ENCODE measurements at places on chromosomes 7 and 10. TPM values are rescaled to one million over a fixed set of nuclear protein-coding genes. Genes with fewer than 3 reads are reported as not detected.
A peak's percentile ranks its signal among the peaks of the same experiment; 100 is the strongest.

The HDAC9 gene
- 5.2 TPM for total RNA-seq

The CFAP43 gene
- total RNA-seq, result 0.07 TPM

The OPN1SW gene
- total RNA-seq, result not detected

The PLEKHS1 gene
- total RNA-seq, result not detected

The CYP2C18 gene
- not detected for total RNA-seq

GRCh38 chr10:88374392-88375175, 208.5 kb downstream of the RNLS start:
- no peak overlapping the region for H3K4me3 ChIP-seq
- H3K36me3 ChIP-seq, result no peaks in the 10 kb centered on the region
- no peaks in the 10 kb centered on the region for H3K4me1 ChIP-seq
- DNase-seq, result no peak
- no peaks in the 10 kb centered on the region for H3K27me3 ChIP-seq

DNA sequence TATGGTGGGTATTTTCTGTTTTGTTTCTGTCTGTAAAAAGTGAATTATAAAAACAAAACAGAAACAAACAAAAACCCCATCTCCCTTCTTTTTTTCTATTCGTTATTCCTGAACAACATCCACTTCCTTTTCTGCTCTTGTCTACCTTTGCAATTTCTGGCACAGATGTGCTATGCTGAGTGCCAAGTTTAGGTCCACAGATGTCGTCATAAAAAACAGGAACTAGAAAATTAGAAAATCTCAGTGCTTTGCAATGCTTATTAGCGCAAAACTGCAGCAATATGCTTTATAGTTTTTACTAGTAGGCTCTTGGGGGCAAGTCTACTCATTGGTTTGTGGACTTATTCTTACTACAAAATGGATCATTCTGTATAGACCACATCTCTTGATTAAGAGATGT, 94.2 kb upstream of the PRKCQ start:
- H3K4me3 ChIP-seq, result no peak overlapping the region
- peak; percentile 52 for DNase-seq
- no peaks in the 10 kb centered on the region for H3K27me3 ChIP-seq
- peaks cover 7% of the 10 kb centered on the region for H3K4me1 ChIP-seq
- no peak overlapping the region for H3K27ac ChIP-seq

- H3K4me3 ChIP-seq, result no peak overlapping the region
- H3K27ac ChIP-seq, result no peak overlapping the region
- H3K36me3 ChIP-seq, result no peaks in the 10 kb centered on the region
- H3K4me1 ChIP-seq, result no peaks in the 10 kb centered on the region
- DNase-seq, result no peak
- H3K27me3 ChIP-seq, result no peaks in the 10 kb centered on the region
Observed at GRCh38 chr10:121678631-121679174, 80.5 kb upstream of the FGFR2 start.

DNA sequence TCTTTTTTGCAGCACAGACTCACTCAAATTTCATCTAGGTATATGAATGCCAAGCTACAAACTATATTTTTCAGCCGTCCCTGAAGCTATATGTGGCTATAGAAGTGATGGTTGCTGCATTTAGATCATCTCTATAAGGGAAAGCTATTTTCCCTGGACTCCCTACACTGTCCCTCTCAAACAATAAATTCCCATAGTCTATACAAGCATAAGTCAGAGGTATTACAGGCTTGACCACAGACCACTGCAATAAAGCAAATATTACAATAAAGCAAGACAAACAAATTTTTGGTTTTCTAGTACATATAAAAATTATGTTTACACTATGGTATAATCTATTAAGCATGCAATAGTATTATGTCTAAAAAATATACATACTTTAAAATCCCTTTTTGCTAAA, 1015.5 kb upstream of the LRRN3 start:
- no peak overlapping the region for H3K4me3 ChIP-seq
- H3K4me1 ChIP-seq, result no peaks in the 10 kb centered on the region
- no peaks in the 10 kb centered on the region for H3K27me3 ChIP-seq
- no peak overlapping the region for H3K27ac ChIP-seq

- no peaks in the 10 kb centered on the region for H3K36me3 ChIP-seq
- no peak for DNase-seq
- no peak overlapping the region for H3K4me3 ChIP-seq
- H3K4me1 ChIP-seq, result no peaks in the 10 kb centered on the region
Observed at GRCh38 chr7:158014976-158015375, 572.6 kb downstream of the PTPRN2 start.

GRCh38 chr7:108294595-108294994, 161.6 kb downstream of the NRCAM start:
- H3K4me3 ChIP-seq, result no peak overlapping the region
- DNase-seq, result peak; percentile 86
- no peaks in the 10 kb centered on the region for H3K27me3 ChIP-seq
- H3K36me3 ChIP-seq, result no peaks in the 10 kb centered on the region
- peaks cover 8% of the 10 kb centered on the region for H3K4me1 ChIP-seq

- H3K27ac ChIP-seq, result no peak overlapping the region
- H3K27me3 ChIP-seq, result no peaks in the 10 kb centered on the region
- no peak for DNase-seq
- H3K4me1 ChIP-seq, result no peaks in the 10 kb centered on the region
Observed at GRCh38 chr7:71824006-71824760, 588.0 kb downstream of the CALN1 start.

- no peaks in the 10 kb centered on the region for H3K4me1 ChIP-seq
- no peaks in the 10 kb centered on the region for H3K27me3 ChIP-seq
- H3K27ac ChIP-seq, result no peak overlapping the region
- no peak overlapping the region for H3K4me3 ChIP-seq
Observed at GRCh38 chr7:70944516-70944915, 187.4 kb upstream of the GALNT17 start.

GRCh38 chr10:52869864-52870263, 97.3 kb upstream of the MBL2 start:
- no peak for DNase-seq
- no peaks in the 10 kb centered on the region for H3K27me3 ChIP-seq
- H3K4me3 ChIP-seq, result no peak overlapping the region
- no peaks in the 10 kb centered on the region for H3K36me3 ChIP-seq
- H3K4me1 ChIP-seq, result no peaks in the 10 kb centered on the region

- H3K36me3 ChIP-seq, result no peaks in the 10 kb centered on the region
- peak; percentile 22 for DNase-seq
- H3K27ac ChIP-seq, result no peak overlapping the region
- no peaks in the 10 kb centered on the region for H3K4me1 ChIP-seq
Observed at GRCh38 chr7:64640504-64640903, 25.4 kb upstream of the ZNF107 start.

Data from Karpas-422 (cell line).